ENCODE measurements at places on chromosomes 13 and 19.
A peak's percentile ranks its signal among the peaks of the same experiment; 100 is the strongest.

DNA sequence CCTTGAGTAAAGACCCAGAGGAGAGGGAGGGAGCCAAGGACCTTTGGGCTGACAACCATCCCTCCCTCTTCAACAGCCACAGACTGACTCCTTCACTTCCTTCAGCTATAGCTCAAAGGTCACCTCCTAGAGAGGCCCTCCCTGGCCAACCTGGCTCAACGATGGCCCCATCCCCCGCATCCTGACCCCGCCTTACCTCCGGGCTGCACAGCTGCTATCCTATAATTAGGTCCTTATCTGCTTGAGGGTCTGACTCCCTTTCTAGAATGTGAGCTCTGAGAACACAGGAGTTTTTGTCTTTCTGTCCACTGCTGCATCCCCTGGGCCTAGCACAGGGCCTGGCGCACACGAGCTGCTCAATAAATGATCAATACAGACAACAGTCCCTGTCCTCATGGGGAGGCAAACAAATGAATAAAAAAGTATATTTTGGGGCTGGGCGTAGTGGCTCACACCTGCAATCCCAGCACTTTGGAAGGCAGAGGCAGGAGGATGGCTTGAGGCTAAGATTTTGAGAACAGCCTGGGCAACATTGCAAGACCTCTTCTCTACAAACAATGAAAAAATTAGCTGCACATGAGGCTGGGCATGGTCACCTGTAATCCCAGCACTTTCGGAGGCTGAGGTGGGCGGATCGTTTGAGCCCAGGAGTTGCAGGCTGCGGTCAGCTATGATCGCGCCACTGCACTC is 6.6 kb upstream of the LGALS4 start:
- no peak for DNase-seq

DNA sequence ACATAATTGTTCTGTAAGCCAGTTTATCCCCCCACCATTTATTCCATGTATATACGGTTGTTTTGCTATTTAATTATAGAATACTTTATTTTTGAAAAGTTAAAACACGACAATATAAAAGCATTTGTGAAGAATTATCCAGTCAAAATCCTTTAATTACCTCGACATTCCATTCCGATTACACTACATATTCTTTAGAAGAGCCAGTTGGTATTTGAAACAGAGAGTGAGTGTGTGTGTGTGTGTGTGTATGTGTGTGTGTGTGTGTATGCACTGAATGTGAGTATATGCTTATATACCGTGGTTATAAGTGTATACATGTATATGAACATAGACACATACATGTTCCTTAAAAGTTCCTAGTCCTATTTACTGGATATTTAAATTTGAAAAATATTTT is 87.8 kb upstream of the KLF5 start:
- DNase-seq = peak; percentile 6

GRCh38 chr19:30731591-30731990 is 359.4 kb downstream of the ZNF536 start:
- DNase-seq = no peak

- no peak for DNase-seq
These were observed 38.3 kb downstream of the NDFIP2 start for GRCh38 chr13:79519255-79519654.

DNA sequence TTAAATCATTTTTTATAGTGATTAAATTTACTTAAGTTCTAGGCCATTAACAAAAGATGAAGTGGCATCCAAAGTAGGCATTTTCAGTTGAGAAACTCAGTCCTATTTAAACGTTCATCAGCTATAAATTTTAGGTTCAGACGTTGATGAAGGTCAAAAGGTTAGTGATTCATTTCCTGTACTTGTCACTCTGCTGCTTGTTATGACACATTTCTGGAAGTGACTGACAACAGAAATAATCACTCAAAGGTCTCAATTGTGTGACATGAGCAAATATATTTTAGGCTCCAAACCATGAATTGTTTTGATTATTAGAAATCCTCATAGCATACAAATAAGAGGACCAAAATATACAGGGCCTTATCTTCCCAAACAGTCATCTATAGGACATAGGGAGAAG is 10.3 kb upstream of the EDNRB start:
- DNase-seq = no peak

DNA sequence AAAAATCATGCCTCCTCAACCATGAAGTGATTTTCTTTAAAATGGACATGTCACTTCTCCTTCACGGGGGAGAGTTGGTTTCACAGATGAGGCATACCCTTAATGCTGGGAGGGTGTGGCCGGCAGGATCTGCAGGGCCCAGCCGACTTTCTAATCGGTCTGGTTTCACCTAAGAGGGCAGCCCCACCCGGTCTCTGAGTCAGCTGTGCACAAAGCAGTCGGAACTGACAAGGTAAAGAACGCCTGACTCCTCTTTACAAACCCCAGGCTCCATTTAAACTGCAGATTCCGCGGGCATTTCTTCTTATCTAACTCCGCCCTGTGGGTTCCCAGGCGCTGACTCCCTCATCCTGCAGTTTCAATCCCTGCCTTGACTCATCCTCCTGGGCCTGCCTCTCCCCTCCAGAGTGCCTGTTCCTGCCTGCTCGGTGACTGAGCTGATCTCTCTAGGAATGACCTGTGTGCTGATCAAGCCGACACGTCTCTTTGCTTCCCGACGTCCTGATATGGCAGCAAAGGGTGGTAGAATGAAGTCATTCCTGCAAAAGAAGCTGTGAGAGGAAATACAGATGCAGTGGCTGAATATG is 63.4 kb downstream of the EFNB2 start:
- DNase-seq = peak; percentile 91

DNA sequence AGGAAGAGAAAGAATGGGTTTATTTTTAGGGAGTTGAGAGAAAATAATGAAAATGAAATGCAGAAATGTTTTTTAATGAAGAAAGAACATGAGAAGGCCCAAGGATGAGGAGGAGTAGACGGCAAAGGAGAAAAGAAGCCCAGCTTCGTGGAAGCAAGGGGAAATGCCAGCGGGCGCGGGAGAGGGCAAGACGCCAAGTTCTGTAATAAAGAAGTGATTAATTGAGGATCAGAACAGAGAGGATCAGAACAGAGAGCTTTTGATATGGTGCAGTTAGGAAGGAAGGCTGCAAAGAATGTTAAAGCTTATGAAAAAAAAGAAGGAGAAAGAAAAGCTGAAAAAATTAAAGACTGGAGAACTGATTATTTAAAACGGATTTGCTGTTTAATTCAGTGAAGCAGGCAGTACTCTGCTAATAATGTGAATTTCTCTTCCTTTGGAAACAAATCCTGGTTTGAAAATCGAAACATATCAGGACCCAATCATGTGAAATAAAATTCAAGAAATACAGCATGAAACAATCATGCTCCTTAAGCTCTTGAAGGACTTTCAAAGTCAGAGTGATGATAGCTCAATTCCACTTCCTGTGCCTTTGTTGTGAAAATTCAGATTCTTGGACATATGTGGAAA is 99.3 kb upstream of the SOX1 start:
- DNase-seq = no peak

GRCh38 chr19:47019431-47020041 is at the start of gene NPAS1:
NPAS1 (plus strand) TSS chr19:47019837; CDS start chr19:47021048, 1,211 bp downstream.
- no peak for DNase-seq

GRCh38 chr13:20446405-20446804 is 79.3 kb downstream of the CRYL1 start:
- no peak for DNase-seq

DNA sequence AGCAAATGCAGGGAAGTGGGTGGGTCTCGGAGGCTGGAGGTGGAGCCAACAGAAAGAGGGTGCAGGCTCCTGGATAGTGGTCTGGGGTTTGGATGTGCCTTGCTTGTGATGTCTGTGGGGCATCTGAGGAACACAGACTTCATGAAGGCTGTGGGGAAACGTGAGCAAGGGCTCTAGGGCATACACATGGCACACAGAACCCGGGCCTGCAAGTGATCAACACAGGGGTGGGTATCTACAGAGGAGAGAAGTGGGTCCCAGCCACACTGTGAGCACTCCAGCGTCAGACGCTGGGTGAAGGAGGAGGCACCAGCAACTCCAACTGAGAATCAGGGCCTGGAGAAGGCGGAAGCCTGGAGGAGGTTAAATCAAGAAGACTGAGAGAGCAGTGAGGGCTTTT is 5.4 kb upstream of the UBE2M start:
- no peak for DNase-seq

GRCh38 chr13:110942248-110942981 is 27.5 kb upstream of the ANKRD10 start:
- DNase-seq = peak; percentile 36

- DNase-seq = peak; percentile 59
These were observed 8.6 kb downstream of the LTBP4 start for GRCh38 chr19:40609561-40610395.

DNA sequence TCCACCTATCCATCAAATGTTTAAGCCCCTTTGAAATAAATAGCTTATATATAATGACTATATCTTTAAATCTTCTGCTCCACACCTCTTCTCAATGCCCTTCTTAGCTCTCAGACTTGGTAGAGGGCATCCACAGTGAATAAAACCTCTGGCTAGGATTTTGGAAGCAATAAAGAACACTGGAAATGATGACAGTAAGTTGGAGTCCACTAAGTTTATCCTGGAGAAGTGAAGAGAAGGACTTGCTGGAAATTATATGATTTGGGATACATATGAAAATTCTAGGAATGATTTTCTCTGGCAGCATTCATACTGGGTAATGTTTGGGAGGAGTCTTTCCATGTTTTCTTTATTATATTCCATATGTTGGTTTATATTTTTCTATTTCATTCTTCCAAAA is 133.5 kb upstream of the KL start:
- DNase-seq = no peak

- no peak for DNase-seq
These were observed 1666.0 kb downstream of the EFNB2 start for GRCh38 chr13:104869501-104869900.

- peak; percentile 82 for DNase-seq
These were observed 11.6 kb upstream of the NFIX start for GRCh38 chr19:12983542-12984142.

DNA sequence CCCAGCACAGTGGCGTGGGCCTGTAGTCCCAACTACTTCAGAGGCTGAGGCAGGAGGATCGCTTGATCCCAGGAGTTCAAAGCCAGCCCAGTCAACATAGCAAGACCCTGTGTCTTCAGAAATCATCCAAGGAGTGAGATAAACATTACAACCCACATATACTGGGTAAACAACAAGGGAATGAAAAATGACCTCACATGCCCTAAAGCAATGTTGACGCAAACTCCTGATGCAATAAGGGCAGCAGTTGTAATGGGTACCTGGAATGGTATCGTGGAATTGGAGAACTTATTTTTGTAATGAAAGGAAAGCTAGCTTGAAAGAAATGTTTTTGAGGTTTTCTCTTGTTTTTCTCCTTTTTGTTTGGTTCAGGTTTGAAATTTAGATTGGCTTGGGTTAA is 24.5 kb upstream of the LGALS16 start:
- DNase-seq = no peak

DNA sequence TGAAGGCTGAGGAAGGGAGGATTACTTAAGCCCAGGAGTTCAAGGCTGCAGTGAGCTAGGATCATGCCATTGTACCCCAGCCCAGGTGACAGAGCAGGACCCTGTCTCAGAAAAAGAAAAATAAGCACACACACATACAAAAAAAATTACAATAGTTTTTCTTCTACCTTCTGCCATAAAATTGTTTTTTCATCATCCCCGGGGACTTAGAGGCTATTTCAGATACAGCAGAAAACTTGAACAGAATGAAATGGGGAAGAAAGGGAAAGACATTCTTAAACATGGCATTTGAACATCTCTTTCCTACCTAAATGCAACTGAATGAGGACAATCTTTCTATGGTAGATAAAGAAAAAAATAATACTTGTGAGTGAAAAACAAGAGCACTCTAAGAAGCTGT is 109.1 kb downstream of the KCTD12 start:
- no peak for DNase-seq

DNA sequence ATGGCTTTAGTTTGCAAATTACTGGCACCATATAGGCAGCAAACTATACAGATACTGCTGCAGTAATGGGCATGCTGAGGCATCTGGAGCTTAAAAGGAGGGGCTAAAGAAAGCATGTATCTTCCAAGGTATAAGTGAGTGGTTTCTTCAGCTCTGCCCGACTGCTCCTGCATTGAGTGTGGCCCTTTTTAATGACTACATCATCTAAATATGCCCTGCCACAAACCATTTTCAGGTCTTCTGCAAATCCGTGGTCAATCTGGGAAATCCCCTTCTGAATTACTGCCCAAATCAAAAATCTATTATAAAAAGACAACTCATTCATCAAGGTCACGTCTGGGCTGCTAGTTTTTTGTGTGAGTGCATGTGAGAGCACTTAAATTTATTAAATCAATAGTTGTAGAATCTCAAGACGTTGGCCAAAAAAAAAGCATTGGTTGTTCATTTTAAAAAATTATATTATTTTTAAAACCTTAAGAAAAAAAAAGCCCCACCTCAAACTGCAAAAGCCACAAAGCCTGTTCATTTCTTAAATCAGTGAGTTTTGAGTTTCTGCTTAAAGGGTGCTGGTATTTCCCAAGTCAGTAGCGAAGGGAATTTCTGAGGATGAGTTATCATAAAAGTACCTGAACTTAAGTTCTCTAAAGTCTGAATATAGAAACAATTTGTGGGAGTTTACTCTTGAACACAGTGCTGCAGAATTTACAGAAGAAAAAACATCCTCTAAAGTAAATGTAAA is 16.3 kb downstream of the LCP1 start:
- DNase-seq = peak; percentile 8

DNA sequence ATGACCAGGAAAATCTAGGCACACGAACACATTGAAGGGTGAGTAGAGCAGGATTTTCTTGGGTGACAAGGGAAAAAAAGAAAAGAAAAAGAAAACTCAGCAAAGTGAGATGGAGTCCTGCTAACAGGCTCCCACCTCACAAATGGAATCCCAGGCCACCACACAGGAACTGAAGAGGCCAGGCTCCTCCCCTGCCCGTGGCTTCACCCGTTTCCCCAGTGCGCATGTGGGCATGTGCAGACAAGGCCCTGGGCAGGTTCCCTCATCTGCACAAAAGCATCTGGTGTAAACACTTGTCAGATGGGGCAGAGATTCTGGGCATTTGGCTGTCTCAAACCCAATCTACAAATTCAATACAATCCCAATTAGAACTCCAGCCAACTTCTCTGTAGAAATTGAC is 24.5 kb downstream of the CFAP97D2 start:
- DNase-seq = no peak

- DNase-seq = no peak
These were observed 391.8 kb downstream of the FGF9 start for GRCh38 chr13:22062478-22063205.

DNA sequence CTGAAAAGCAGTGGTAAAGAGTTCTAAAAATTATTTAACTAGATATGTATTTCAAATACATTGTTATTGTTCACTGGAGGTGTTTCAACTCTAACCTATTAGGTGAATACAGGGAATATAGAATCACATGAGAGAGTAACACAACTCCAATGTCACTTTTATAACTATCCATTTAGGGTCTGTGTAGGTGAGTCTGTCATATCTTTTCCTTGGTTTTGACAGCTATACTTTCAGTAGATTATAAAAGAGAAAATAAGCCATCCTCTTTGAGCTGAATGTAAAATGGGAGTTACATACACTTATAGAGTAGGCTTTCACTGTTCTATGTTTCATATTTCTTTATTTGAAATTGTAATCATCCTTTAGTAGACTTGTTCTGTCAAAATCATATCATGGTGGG is 2321.0 kb downstream of the PCDH9 start:
- no peak for DNase-seq

Data from Caki2 (cell line).